ENCODE measurements at places on chromosomes 2 and 18. TPM values are rescaled to one million over a fixed set of nuclear protein-coding genes. Genes with fewer than 3 reads are reported as not detected.

The FOXD4L1 gene
- total RNA-seq, result not detected

The DLGAP1 gene
- total RNA-seq, result 1.8 TPM

The NMS gene
- total RNA-seq, result not detected

The NIF3L1 gene
- total RNA-seq, result 37.4 TPM

The DSG4 gene
- total RNA-seq, result not detected

The SGPP2 gene
- 0.05 TPM for total RNA-seq

The CFAP221 gene
- total RNA-seq, result not detected

The GYPC gene
- 0.57 TPM for total RNA-seq

The IRS1 gene
- 27.3 TPM for total RNA-seq

The IL36G gene
- not detected for total RNA-seq

The CCDC74B gene
- 9.8 TPM for total RNA-seq

The MARCHF4 gene
- total RNA-seq, result 1.3 TPM

The TOGARAM2 gene
- total RNA-seq, result 0.44 TPM

The GPN1 gene
- 37.2 TPM for total RNA-seq

The UCN gene
- 4.4 TPM for total RNA-seq

The FSHR gene
- total RNA-seq, result not detected

The ELOA2 gene
- total RNA-seq, result not detected

The FSIP2 gene
- total RNA-seq, result 0.03 TPM

The SH3BP4 gene
- 133 TPM for total RNA-seq

The PRSS56 gene
- 0.18 TPM for total RNA-seq

The XIRP2 gene
- total RNA-seq, result not detected

The CLIP4 gene
- 43.0 TPM for total RNA-seq

The SKA1 gene
- 22.1 TPM for total RNA-seq

The SFTPB gene
- total RNA-seq, result 5.6 TPM

The EMX1 gene
- total RNA-seq, result 0.36 TPM

The VAMP8 gene
- total RNA-seq, result 93.2 TPM

The GALR1 gene
- total RNA-seq, result not detected

The GALNT14 gene
- total RNA-seq, result 0.67 TPM

The SOX11 gene
- not detected for total RNA-seq

The MEP1B gene
- 0.28 TPM for total RNA-seq

The CD207 gene
- not detected for total RNA-seq

The DNAJB2 gene
- 66.2 TPM for total RNA-seq

The EFR3B gene
- total RNA-seq, result 8.9 TPM

The CCDC68 gene
- 0.41 TPM for total RNA-seq

The ECEL1 gene
- total RNA-seq, result 2.9 TPM

The FEV gene
- not detected for total RNA-seq

The CDK15 gene
- 4.8 TPM for total RNA-seq

The PRADC1 gene
- total RNA-seq, result 18.6 TPM

The ALLC gene
- total RNA-seq, result not detected

The STARD6 gene
- total RNA-seq, result not detected

The DNAJC5G gene
- not detected for total RNA-seq

The BCL11A gene
- total RNA-seq, result 0.33 TPM

The NETO1 gene
- not detected for total RNA-seq

The COLEC12 gene
- total RNA-seq, result 0.03 TPM

The BCS1L gene
- 42.0 TPM for total RNA-seq

The ZNF519 gene
- total RNA-seq, result 7.7 TPM

The MYO5B gene
- total RNA-seq, result 0.31 TPM

The FHOD3 gene
- total RNA-seq, result 22.7 TPM

The PXDN gene
- 2.5 TPM for total RNA-seq

The RBBP8 gene
- total RNA-seq, result 62.8 TPM

The ARHGEF4 gene
- 0.80 TPM for total RNA-seq

The MC2R gene
- total RNA-seq, result 0.05 TPM

The HOXD11 gene
- total RNA-seq, result 0.49 TPM

The PTPRM gene
- 1.6 TPM for total RNA-seq

The MAB21L4 gene
- 0.21 TPM for total RNA-seq

The MAP2 gene
- total RNA-seq, result 44.9 TPM
